ENCODE measurements at places on chromosomes 7 and 10. TPM values are rescaled to one million over a fixed set of nuclear protein-coding genes. Genes with fewer than 3 reads are reported as not detected.

Gene DLD
- 19.2 TPM for total RNA-seq

Gene RELN
- 0.11 TPM for total RNA-seq

Gene TMEM213
- total RNA-seq, result not detected

Gene CRYGN
- total RNA-seq, result not detected

Gene CCDC172
- not detected for total RNA-seq

Gene NEUROG3
- not detected for total RNA-seq

Gene FUOM
- 38.5 TPM for total RNA-seq

Gene OR2A1
- total RNA-seq, result not detected

DNA sequence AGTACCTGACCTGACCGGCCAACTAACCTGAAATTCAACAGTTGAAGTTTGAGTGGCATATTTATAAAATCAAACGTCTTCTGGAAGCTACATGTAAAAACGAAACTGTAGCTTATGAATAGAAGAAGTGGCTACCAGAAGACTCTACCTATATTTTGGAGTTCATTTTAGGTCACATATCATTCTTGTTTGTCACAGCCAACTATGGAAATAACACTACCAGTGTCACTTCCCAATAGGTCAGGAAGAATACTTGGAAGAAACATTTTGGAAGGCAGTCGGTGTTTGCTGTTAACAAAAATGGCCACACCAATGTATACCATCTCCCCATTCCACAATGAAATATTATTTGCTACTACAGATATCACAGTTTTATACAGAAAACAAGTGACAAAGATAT is 12.6 kb downstream of the TWIST1 start:
- H3K4me1 ChIP-seq, result peaks cover 5% of the 10 kb centered on the region
- no peaks in the 10 kb centered on the region for H3K36me3 ChIP-seq
- H3K4me3 ChIP-seq, result no peak overlapping the region
- no peak overlapping the region for H3K27ac ChIP-seq

DNA sequence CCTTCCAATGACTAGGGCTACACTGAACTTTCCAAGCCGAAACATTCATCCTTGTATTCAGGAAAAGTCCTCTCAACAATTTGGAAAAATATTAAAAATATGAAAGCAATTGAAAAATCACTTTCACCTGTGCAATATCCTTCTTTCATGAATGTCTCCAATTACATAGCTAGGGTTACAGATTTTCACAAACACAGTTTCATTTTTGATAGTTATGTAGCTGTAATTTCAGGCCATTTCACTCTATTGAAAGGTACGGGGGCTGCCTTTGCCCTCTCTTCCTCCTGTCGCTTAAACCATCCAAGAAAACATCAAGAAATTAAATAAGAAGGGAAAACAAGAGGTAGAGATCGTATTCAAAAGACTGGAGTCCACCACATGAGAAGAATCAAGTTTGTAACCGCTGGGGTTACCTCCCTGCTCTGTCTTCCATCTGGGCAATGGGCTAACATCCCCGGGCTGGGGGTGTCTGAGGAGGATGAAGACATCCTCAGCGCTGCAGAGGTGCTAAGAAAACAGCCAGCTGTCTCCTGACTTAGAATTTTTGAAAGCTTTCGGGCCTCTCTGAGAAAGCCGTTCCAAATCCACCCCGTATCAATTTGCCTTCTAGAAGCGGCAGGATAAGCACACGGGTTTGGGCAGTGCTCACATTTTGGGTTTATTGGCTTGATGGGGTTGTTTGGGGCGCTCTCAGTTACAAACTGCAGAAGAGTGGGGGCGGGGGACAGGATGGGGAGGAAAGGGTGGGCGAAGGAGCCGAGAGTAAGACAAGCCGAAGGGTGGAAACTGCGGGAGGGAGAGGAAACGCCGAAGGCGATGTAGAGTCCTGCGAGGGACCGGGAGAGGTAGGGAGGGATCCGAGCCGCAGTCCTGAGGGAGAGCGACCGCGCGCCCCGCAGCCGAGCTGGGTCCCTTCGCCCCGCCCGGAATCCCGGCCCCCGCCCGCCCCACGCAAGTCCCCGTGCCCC is 24.3 kb upstream of the VAX1 start:
- H3K4me3 ChIP-seq, result peak overlapping the region; percentile 44
- peaks cover 39% of the 10 kb centered on the region for H3K27me3 ChIP-seq
- peaks cover 5% of the 10 kb centered on the region for H3K4me1 ChIP-seq
- DNase-seq, result no peak
- no peak overlapping the region for H3K27ac ChIP-seq

GRCh38 chr7:157699357-157700013 is 362.7 kb downstream of the DNAJB6 start:
- H3K27ac ChIP-seq, result no peak overlapping the region
- H3K4me1 ChIP-seq, result no peaks in the 10 kb centered on the region
- no peaks in the 10 kb centered on the region for H3K27me3 ChIP-seq
- H3K36me3 ChIP-seq, result no peaks in the 10 kb centered on the region
- H3K4me3 ChIP-seq, result no peak overlapping the region

- H3K27me3 ChIP-seq, result no peaks in the 10 kb centered on the region
- DNase-seq, result no peak
- no peak overlapping the region for H3K4me3 ChIP-seq
- H3K36me3 ChIP-seq, result no peaks in the 10 kb centered on the region
- H3K27ac ChIP-seq, result peak overlapping the region; percentile 93
- peaks cover 31% of the 10 kb centered on the region for H3K4me1 ChIP-seq
Observed at GRCh38 chr7:55128693-55129394, 110.0 kb downstream of the EGFR start.

GRCh38 chr10:97066877-97067555 is 118.7 kb downstream of the SLIT1 start:
- no peak for DNase-seq
- no peaks in the 10 kb centered on the region for H3K36me3 ChIP-seq
- H3K27ac ChIP-seq, result no peak overlapping the region
- no peaks in the 10 kb centered on the region for H3K27me3 ChIP-seq

GRCh38 chr10:6047847-6048246 is 14.3 kb downstream of the IL2RA start:
- no peaks in the 10 kb centered on the region for H3K36me3 ChIP-seq
- no peak overlapping the region for H3K4me3 ChIP-seq
- H3K27me3 ChIP-seq, result no peaks in the 10 kb centered on the region
- no peaks in the 10 kb centered on the region for H3K4me1 ChIP-seq
- no peak for DNase-seq

DNA sequence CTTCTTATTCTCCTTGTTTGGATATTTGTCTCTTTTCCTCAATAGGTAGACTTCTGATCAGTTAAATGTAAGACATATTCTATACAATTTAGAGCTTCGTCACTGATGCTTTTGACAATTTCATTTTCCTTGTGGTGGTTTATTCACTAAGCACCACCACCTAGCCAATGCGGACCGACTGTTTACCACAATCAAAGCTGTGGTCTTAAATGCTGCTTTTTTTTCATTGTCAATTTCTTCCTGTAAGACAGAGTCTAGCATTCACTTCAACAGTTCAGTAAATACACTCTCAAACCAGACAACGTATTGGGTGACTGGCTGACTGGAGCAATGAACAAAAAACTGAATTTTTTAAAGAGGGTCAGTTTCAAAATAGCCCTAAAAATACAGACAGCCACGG is 239.0 kb downstream of the DNAJB6 start:
- no peak for DNase-seq
- no peak overlapping the region for H3K4me3 ChIP-seq
- H3K27ac ChIP-seq, result no peak overlapping the region
- no peaks in the 10 kb centered on the region for H3K4me1 ChIP-seq
- H3K27me3 ChIP-seq, result no peaks in the 10 kb centered on the region

DNA sequence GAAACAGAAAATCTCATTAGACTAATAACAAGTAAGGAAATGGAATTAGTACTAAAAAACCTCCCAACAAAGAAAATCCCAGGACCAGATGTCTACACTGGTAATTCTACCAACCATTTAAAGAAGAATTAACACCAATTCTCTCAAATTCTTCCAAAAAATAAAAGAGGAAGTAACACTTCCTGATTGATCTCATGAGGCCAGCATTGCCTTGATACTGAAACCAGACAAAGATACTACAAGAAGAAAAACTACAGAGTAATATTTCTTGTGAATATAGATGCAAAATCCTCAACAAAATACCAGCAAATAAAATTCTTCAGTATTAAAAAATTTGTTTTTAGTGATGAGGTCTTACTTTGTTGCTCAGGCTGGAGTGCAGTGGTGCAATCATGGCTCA is 21.3 kb downstream of the GCK start:
- no peaks in the 10 kb centered on the region for H3K36me3 ChIP-seq
- H3K4me3 ChIP-seq, result no peak overlapping the region
- no peak overlapping the region for H3K27ac ChIP-seq
- no peaks in the 10 kb centered on the region for H3K4me1 ChIP-seq
- DNase-seq, result no peak
- H3K27me3 ChIP-seq, result no peaks in the 10 kb centered on the region

DNA sequence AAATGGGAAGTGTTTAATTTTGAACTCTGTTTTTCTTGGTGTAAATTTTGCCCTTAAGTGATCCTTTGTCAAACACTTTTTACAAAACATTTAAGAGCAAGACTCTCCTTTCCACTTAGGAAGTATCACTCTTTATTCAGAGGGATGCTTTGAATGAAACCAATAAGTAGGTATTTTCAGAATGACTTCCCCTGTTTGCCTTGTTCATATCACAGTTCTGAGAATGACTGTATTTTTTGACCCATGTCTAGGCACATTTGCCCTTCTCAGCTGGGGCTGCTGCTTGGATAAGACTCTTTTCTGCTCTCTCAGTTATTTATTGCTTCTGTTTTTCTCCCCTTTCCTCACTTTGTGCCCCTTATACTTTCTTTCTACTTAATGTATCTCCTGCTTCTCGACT is 98.2 kb downstream of the CCNY start:
- no peak overlapping the region for H3K27ac ChIP-seq
- no peaks in the 10 kb centered on the region for H3K36me3 ChIP-seq
- no peak for DNase-seq
- H3K4me1 ChIP-seq, result no peaks in the 10 kb centered on the region
- no peaks in the 10 kb centered on the region for H3K27me3 ChIP-seq

- no peaks in the 10 kb centered on the region for H3K27me3 ChIP-seq
- H3K4me3 ChIP-seq, result no peak overlapping the region
- no peaks in the 10 kb centered on the region for H3K4me1 ChIP-seq
- no peak overlapping the region for H3K27ac ChIP-seq
Observed at GRCh38 chr7:371119-371778, 81.3 kb downstream of the FOXL3 start.

DNA sequence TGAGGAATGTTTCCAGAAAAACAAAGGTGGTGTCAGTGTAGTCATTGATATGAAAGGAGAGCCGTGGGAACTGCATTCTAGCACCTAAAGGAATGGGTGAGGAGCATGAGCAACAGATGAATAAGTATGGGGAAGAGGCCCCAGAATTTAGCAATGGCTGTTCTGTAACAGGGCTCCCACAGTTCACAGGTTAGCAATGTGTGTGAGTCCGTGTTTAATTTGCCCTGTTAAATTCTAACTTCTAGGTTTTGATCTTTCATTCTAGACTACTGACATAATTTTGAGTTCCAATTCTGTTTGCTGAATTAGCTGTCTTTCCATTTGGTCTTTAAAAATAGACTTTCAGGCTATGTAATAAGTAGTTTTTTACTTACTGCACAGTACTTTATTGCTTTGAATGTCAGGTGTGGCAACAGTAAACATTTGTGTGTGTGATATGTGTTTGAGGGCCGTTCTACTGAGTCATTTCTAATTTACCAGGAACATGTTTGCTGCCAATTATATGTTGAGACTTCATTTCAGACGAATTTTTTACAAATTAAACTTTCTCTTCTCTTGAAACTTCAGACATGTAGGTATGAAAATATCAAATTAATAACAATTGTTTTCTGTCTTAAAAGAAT is 8.8 kb downstream of the STK17A start:
- H3K27me3 ChIP-seq, result no peaks in the 10 kb centered on the region
- no peak for DNase-seq
- H3K27ac ChIP-seq, result peak overlapping the region; percentile 60
